Activated T-cell treated with anti-CD3 and anti-CD28 coated beads for 1 hour (primary cell): ENCODE measurements at places on chromosomes 1 and 21.

DNA sequence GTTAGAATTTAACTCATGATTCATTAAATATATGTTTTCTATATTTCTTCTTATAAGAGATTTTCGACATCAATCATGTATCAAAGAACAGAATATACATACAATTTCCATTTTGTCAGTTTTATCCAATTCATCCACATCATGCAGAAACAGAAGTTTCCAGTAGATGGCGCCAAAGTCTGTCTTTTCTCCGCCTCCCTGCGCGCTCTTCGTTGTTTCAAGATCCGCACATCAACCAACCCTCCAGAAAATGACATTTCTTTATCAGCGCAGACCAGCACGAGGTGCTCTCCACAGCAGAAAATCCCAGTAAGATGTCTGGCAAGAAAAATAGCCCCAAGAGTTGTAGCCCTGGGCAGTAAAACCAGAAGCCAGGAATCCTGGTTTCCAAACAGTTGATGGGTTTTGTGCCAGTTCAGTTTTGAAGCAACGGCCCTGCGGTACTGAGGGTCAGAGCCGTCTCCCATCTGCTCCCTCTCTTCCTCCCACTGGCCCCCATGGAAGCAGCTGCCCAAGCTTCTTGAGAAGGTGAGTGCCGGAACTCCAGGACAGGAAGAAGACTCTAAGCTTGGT is 38.6 kb upstream of the GPR137B start:
- DNase-seq: peak; percentile 50

DNA sequence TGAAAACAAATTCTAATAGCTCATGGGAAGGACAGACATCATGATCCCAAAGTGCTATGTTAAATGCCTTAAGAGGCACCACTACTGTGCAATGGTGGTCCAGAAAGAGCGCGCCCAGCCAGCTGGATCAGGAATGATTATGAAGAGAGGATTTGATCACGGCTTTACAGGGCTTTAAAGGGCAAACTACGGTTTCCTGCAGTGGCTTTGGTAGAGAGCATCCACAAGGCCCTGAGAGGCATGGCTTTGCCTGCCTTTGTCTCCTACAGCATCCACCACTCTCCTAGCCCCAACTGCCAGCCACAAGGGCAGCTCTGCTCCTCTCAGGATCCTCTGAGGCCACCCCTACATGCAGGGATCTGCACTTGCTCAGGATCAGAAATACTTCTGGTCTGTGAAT is 40.7 kb downstream of the ZNF281 start:
- DNase-seq: no peak

DNA sequence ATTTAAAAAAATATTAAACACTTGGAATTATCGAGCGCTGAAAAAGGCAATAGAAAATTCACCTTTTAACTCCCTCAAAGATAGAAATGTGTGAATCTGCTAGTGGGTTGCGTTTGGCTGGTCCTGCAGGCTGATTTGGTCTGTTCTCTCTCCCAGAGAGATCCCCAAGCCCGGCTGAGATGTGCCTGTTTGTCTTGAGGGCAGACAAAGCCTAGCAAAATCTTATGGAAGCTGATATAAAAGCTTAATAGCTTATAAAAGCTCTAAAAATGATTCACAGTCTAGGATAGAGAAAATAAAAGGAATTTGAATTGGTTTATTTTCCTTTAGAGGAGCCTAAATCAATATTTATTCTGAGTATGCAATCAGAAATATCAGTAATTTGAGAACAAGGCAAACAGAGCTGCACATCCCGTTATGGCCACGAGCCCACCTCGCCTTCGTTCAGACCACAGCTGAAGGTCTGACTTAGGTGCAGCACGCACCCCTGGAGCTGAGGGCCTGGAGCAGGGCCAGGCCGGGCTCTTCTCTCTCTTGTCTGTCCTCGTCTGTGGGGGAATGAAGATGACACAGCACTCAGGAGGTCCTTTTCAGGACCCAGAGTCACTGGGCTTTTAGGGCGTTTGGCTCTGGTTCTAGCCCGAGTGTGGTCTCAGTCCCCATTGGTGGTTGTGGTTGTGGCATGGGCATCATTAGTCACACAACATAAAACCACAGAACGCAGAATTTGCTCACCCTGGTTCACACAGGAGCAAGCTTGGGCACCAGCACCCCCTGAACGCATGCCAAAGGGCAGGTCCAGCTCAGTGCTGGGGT is 18.6 kb downstream of the PDE9A start:
- no peak for DNase-seq

GRCh38 chr1:24203404-24203803 is 16.3 kb upstream of the IFNLR1 start:
- no peak for DNase-seq

DNA sequence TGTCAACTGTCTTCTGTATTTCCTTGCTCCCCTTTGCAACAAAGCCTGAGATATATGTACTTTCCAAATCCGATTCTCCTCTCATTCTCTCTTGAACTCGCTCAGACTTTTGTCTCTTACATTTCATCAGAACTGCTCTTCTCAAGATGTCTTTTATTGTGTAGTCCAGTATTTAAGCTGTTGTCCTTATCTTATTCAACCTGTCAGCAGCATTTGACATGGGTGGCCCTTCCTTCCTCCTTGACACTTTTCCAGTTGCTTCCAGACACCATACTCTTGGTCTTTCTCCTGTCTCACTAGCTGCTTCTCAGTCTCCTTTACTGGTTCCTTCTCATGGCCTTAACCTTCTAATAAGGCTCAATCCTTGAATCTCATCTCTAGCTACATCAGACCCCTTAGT is 47.0 kb downstream of the TSNAX start:
- DNase-seq: no peak

- no peak for DNase-seq
Measured at GRCh38 chr1:55035904-55036303, 3.4 kb upstream of the PCSK9 start.

- DNase-seq: peak; percentile 25
Measured at GRCh38 chr1:16073490-16074119, at the start of gene FAM131C. Gene FAM131C (minus strand): TSS chr1:16073651. CDS start chr1:16073442, 209 bp downstream.

DNA sequence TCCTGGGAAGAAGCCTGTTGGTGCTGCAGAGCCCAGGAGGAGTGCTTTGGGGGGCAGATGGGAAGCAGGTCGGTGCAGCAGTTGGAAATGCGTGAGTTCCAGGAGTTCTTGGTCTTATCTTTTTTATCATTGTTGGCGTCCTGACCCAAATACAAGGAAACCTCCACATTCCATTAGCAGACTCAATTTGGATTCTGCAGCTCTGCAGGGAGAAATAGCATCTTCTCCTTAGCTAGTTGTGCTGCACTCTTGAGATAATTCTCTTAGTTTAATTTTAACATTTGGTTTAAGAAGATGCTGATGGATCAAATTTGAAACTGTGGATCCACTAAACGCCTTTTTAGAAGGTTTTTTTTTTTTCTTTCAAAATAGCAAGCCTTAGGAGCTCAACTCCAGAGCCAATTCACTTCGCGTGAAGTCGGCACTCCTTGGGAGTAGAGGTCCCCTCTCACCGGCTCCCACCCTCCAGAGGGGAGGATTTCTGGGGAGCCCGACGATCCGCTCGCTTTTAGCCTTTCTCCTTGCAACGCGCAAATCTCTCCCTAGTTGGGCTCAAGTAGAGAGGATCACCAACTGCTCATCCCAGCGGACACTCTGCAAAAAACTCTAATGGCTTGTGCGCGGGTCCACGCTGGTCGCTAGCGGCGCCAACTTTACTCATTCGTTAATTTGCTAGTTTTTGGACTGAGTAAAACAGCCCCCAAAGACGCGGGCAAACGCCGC is 1.3 kb downstream of the PLD5 start:
- DNase-seq: no peak

GRCh38 chr1:209815490-209815889 is 9.5 kb upstream of the IRF6 start:
- no peak for DNase-seq

- DNase-seq: no peak
Measured at GRCh38 chr1:47751193-47751592, 246.0 kb downstream of the TRABD2B start.

- no peak for DNase-seq
Measured at GRCh38 chr1:64320922-64321614, 117.6 kb downstream of the UBE2U start.

GRCh38 chr1:71562298-71562697 is 481.5 kb upstream of the ZRANB2 start:
- DNase-seq: no peak

GRCh38 chr1:7691576-7691975 is 79.5 kb upstream of the VAMP3 start:
- no peak for DNase-seq

GRCh38 chr1:169546087-169546995 is 39.9 kb downstream of the F5 start:
- peak; percentile 20 for DNase-seq
